NCI-H2081 treated with DMSO at 0.1 percent for 48 hours (cell line): ENCODE measurements at places on chromosomes 1 and 21.

DNA sequence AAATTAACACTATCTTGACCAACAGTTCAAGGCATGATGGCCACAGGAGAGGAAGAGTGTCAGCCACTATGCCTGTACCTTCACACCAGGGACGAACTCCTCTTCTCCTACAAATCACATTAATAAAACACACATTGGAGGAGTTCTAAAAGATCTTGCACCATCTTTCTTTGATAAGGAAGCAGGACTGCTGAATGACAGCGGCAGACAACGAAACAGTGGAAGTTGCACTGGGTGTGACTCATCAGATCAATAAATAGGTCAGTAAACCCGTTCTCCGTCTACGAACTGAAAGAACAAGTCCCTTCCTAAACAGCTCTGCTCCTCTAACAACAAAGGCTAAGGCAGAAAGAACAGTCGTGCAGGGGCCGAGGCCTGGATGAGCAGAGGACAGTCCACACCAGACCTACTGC lies 23.1 kb downstream of the UBE2G2 start:
- DNase-seq = no peak

- DNase-seq = no peak
Observed at GRCh38 chr1:219710529-219711194, 97.8 kb upstream of the ZC3H11B start.

- no peak for DNase-seq
Observed at GRCh38 chr1:227396539-227397353, 78.5 kb upstream of the CDC42BPA start.

DNA sequence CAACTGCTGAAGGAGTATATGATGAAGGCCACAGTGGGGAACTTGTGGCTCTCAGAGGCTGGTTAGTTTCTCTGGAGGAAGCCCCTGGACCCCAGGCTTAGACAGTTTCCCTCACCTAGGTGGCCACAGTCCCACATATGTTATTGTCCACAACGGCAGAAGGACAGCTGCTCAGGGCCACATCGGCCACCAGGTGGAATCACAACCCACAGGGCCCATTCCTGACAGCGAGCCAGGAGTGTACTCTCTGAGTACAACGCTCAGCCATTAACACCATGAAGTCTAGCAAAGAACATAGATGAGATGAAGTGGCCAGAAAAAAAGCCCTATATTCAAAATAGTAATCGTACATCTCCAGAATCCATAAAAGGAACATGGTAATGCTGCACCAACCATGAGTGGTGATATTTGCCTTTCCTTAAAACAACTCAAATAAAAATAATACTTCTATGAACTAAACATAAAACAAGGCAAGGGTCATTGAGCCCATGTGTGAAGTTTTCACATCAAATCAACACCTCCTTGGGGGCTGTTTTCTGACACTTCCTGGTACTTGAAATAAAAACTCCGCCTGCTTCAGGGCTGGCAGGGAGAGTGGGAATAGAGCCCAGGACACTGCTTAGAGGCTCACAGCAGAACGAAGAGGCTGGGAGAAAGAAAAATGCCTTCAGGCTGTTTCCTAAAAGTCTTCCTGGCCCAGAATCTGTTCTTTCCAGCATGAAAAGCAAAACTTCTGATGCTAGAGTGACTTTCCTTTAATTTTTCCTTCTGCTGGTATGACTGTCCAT lies 383.3 kb downstream of the HHAT start:
- no peak for DNase-seq

DNA sequence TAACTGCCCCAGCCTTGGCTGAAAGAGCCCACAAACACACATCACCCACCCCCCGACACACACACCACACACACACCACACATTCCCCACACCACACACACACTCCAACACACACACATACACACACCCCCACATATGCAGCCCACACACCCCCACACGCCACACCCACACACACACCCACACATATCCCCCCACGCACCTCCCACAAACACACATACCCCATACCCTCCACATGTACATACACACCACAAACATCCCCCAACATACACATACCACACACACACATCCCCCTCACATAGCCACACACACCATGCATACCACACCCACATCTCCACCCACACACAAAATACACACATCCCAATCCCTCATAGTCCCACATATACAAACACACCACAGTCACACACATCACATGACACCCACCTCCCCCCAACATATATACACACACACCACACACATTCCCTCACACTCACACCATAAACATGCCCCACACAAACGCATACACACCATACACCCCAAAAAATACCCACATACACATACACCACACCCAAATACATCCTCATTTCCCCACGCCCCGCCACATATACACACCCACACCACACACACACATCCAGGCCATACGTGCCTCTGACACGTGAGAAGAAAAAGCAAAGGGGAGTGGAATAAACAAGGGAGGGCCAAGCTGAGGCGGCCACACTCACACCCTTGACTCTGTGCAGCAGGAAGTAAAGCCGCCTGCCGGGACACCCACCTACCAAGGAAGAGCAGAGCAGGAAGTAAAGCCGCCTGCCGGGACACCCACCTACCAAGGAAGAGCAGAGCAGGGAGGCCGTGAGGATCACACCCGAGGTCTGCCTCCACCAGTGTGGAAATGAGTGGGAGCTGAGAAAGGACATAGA lies 53.7 kb downstream of the HSF2BP start:
- no peak for DNase-seq

GRCh38 chr1:93186667-93187066 lies 6.1 kb downstream of the CCDC18 start:
- no peak for DNase-seq

DNA sequence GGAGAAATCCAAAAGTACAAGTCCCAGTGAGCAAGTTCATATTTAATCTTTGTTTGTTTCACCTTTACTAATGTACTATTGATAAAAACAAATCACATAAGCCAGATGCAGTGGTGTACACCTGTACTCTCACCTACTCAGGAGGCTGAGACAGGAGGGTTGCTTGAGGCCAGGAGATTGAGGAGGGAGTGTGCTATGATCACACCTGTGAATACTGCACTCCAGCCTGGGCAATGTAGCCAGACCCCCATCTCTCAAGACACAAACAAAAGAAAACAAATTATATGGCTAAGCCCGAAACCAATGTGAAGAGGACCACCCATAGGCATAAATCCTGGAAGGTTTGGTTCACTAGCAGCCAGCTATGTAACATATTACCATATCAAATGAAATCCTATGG lies 9.6 kb upstream of the USP24 start:
- DNase-seq = no peak

DNA sequence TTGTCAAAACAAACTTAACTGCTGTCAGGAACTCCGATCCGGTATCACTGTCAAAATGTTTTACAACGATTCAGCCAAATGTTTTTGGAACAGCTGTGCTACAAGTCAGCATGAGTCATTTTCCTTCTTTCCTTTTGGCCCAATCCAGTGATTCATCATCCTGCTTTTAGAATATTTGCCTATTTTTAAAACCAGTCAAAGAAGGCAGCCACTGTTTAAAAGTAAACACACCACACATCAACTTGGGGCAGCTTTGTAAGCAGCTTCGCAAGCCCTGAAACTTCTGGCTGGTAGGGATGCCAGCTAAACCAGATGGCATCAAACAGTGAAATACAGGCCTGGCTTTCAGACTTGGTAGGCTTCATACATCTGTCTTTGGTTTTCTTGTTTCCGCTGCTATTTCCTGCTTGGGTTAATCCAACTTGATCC lies 14.9 kb downstream of the MAP3K7CL start:
- no peak for DNase-seq

DNA sequence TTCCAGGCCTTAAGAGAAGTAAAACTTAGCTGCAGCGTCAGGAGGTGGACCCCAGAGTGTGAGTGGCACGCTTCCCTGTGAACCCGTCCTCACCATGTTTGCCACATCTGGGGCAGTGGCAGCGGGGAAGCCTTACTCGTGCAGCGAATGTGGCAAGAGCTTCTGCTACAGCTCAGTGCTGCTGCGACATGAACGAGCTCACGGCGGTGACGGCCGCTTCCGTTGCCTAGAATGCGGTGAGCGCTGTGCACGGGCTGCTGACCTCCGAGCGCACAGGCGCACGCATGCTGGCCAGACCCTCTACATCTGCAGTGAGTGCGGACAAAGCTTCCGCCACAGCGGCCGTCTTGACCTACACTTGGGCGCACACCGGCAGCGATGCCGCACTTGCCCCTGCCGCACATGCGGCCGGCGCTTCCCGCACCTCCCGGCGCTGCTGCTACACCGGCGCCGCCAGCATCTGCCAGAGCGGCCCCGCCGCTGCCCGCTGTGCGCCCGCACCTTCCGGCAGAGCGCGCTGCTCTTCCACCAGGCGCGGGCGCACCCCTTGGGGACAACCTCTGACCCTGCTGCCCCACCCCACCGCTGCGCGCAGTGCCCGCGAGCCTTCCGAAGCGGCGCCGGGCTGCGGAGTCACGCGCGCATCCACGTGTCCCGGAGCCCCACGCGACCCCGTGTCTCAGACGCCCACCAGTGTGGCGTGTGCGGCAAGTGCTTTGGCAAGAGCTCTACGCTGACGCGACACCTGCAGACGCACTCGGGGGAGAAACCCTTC lies 9.3 kb downstream of the ZNF672 start:
- DNase-seq = no peak

- no peak for DNase-seq
Observed at GRCh38 chr1:24369801-24370200, 43.8 kb downstream of the STPG1 start.

- no peak for DNase-seq
Observed at GRCh38 chr1:221711063-221711577, 30.8 kb downstream of the DUSP10 start.

GRCh38 chr1:43101061-43101460 lies 71.0 kb downstream of the EBNA1BP2 start:
- DNase-seq = no peak

- DNase-seq = no peak
Observed at GRCh38 chr21:36738489-36739126, 39.7 kb downstream of the SIM2 start.
